ENCODE measurements at places on chromosomes 3 and 15. TPM values are rescaled to one million over a fixed set of nuclear protein-coding genes. Genes with fewer than 3 reads are reported as not detected.

DNA sequence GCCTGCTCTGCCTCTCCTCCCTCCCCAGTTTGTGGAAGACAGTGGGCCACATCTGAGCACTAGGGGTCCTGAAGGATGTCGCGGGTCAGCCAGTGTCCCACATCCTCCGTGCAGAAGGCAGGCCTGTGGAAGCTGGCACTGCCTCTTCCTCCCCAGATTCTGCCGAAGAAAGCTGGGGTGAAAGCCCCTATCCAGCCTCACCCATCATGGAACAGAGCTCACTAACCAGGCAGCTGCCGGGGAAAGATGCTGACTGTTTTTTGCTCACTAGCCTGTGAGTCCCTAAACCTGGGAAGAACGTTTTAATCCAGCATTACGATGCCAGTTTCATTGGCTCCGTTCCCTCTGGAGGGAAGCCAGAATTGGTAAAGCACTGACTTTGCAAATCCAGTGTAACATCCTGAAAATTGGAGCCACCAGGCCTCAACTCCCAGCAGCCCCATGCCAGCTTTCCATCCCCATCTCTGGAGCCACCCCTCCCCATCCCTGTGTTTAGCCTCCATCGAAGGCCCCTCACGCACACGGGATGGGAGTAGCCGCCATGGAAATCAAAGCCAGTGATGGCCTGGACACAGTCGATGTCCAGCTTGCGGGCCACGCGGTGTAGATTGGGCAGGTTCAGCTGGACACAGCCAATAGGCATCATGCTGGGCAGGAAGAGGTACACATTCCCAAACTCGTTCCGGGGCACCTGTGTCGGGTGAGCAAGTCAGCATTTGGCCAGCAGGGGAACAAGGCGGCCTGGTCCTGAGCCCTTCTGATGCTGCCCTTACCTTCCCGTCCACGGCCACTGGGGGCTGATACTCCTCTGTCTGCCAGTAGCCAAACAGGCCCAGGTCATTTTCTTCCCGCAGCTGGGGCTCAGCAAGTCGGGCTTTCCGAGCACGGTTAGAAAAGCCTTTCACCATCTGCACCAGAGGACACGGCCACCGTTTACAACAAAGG, 23.5 kb downstream of the TMEM43 start:
- peaks cover 4% of the 10 kb centered on the region for H3K36me3 ChIP-seq
- H3K27ac ChIP-seq = peak overlapping the region; percentile 100
- no peak for DNase-seq

DNA sequence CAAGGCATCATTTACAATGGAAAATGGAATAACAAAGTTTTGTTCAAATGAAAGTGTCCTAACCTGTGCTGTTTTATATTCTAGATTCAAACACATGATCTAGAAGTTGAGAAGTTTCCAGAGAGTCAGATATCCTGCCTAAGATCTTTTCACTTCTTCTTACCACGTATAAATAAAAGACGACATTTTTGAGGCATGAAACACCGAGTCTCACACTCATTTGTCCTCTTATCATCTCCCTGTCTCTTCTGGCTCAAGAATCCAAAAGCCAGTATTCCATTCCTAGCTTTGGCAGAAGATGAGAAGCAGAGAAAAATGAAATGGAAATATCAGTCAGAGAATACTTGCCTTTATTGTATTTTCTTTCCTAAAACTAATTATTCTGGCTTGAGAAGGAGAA, 738.6 kb upstream of the NR2F2 start:
- H3K27ac ChIP-seq = no peak overlapping the region
- no peak overlapping the region for H3K4me3 ChIP-seq
- no peak for DNase-seq
- H3K4me1 ChIP-seq = no peaks in the 10 kb centered on the region
- H3K36me3 ChIP-seq = no peaks in the 10 kb centered on the region

DNA sequence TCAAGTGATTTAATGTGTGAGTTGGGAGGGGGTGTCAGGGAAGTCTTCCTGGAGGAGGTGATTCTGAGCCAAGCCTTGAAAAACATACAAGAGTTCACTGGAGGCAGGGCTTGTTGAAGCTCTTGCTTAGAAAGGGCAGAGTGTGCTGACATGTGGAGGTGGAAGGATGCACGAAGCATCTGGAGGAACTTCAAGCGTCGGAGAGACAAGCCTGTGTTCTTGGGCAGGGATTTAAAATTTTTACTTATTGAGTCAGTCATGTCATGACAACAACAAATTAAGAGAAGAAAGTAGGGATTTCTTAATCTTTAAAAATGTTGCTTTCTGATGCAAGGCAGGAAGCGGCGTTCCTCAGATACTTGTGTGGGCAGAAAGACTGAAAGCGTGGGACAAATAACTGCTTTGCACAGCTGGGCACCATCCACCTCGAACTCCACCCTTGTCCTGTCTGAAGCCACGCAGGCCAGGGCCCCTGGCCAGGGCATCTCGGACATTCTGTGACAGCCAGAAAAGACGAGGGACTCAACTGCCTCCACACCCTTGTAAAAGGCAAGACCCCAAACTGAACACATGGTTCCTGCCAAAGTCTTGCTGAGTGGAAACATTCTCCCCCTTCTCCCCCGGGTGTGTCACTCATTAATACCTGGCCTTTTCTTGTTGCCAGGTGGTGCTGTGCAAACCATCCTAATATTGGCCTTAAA, 6.9 kb upstream of the IL16 start:
- H3K4me1 ChIP-seq = peaks cover 6% of the 10 kb centered on the region
- no peak for DNase-seq
- H3K27me3 ChIP-seq = peaks cover 70% of the 10 kb centered on the region
- no peak overlapping the region for H3K27ac ChIP-seq
- peaks cover 2% of the 10 kb centered on the region for H3K36me3 ChIP-seq

The ATP13A4 gene
- total RNA-seq = 1.2 TPM

The RUVBL1 gene
- total RNA-seq = 18.5 TPM

All from T-helper 17 cell (primary cell).